ENCODE measurements at places on chromosomes 12 and 14. TPM values are rescaled to one million over a fixed set of nuclear protein-coding genes. Genes with fewer than 3 reads are reported as not detected.

Gene AMN
- total RNA-seq: 4.7 TPM

Gene STK38L
- 85.1 TPM for total RNA-seq

Gene RPAP3
- total RNA-seq: 10.1 TPM

Gene STON2
- 89.4 TPM for total RNA-seq

Gene SLC41A2
- total RNA-seq: 0.85 TPM

Gene CMA1
- not detected for total RNA-seq

Gene SLC4A8
- total RNA-seq: 0.48 TPM

Gene CLEC2B
- 4.1 TPM for total RNA-seq

Gene SRRM4
- total RNA-seq: not detected

Gene TSHR
- not detected for total RNA-seq

Gene DTX1
- not detected for total RNA-seq

Gene FAIM2
- total RNA-seq: not detected

Gene ANKS1B
- 0.48 TPM for total RNA-seq

Gene SLC25A47
- total RNA-seq: not detected

Gene NCAPD2
- total RNA-seq: 25.4 TPM

Gene GPR135
- total RNA-seq: 0.96 TPM

Gene GPRC5D
- not detected for total RNA-seq

Gene REP15
- 0.72 TPM for total RNA-seq

Gene KCNJ8
- total RNA-seq: 0.48 TPM

Gene ARHGDIB
- 3.6 TPM for total RNA-seq

Gene SLC7A7
- total RNA-seq: 0.43 TPM

Gene TEX22
- 0.21 TPM for total RNA-seq

Gene UNC79
- under 0.01 TPM for total RNA-seq

Gene ZNF219
- total RNA-seq: 23.1 TPM

Gene ADCY6
- total RNA-seq: 12.8 TPM
